Hematopoietic multipotent progenitor cell treated with erythropoietin and hydrocortisone succinate and interleukin-3 and kit ligand, for 15 days (in vitro differentiated cells): ENCODE measurements at places on chromosomes 5 and 9.

DNA sequence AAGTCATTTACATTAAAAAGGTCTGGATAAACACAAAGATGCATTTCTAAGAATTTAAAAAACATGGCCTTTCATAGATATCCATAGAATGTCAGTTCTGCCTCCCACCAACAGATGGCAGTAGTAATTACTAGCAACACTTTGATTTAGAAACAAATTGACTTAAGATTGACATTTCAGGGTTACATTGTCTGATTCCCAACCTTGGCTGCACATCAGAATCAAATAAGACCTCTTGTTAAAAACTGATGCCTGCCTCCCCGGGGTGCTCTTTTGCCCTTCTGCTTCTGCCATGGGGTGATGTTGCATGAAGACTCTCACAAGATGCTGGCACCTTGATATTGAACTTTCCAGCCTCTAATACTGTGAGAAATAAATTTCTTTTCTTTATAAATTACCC lies 146.2 kb upstream of the GPR151 start:
- DNase-seq = peak; percentile 29

DNA sequence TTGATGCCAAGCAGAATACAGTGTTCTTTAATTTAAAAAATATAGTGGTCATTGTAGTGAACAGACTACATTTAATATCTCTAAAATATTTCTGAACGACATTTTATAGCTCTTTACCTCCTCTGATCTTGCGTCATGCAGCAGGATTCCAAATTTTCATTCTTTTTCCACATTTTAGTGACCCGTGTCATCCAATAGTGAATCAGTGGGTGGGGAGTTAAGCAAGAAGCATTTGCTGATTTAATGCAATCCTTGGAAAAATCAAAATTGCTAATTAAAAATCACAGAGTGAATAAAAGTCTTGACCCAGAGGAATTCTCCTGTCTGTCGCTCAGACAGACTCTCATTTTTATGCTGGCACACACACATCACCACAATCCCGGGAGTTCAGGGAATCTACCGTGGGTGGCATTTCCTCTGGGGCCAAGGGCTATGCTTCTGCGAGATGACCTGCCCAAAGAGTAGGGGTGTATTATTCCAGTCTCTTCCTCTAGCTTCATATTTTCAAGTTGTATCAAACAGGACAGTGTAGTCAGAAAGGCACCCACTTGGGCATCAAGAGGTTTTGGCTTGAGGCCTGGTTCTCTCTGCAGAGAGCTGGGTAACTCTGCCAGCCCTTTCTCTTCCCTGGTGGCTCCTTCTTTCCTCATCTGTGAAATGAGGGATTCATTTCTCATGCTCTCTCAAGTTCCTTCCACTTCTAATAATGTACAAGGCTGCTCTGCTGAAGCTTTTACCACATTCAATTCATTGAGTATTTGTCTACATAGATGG lies 24.8 kb upstream of the OTP start:
- no peak for DNase-seq

DNA sequence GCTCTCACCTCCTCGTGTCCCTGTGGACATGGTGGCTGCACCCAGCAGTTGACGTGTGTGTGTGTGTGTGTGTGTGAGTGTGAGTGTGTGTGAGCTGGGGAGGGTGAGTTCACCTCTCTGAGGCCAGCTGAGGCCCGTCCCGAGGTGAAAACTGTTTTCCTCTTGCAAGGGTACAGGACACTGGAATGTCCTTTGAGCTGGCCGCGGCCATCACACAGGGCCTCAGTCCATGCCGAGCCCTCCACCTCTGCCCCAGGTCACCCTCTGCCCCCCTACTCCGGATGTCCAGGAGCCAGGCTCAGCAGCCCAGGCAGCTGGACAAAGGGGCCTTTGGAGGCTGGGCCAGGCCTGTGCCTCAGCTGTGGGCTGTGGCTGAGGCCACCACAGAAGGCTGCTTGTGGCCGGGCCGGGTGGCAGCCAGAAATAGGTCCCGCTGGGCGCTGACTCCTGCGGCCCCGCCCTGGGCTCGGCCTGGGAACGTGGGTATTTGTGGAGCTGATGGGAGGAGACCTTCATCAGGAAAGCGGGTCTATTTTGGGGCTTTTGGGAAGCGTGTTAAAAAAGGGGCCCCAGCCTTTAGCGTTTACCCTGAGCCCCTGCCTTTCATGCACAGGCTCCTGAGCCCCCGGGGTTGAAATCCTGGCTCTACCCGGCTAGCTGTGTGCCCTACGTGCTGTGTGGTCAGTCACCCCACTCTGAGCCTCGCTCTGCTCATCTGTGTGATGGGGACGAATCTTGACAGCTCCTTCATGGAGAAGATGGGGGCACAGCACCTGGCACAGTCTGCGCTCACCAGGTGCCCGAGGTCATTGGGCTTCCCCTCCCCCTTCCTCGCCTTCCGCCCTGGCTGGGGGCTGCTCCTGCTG lies 75.1 kb upstream of the IER5L start:
- DNase-seq = no peak

- no peak for DNase-seq
Observed at GRCh38 chr9:27085456-27085855, 23.6 kb upstream of the TEK start.

- DNase-seq = no peak
Observed at GRCh38 chr5:178993955-178994579, 1.1 kb downstream of the GRM6 start.

GRCh38 chr5:113271745-113272454 lies 162.9 kb downstream of the TSSK1B start:
- no peak for DNase-seq

- no peak for DNase-seq
Observed at GRCh38 chr5:6710070-6710469, 3.2 kb upstream of the TENT4A start.

DNA sequence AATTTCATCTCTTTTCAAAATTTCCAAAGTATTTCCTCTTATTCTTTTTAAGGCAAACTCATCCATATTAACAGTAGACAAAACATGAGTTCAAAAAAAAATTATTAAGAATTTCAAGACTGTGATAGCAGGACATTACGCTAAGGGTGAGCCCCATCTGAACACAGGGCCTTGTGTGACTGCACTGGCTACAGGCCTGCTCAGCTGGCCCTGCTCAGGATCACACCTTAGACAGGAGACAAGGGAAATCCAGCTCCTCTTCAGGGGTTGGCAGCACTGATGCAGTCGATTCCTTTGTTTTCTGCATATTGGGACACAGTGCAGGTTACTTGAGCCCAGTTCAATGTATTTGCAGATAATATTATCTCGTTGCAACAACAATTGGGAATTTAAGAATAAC lies 444.7 kb downstream of the PLK2 start:
- peak; percentile 0 for DNase-seq

DNA sequence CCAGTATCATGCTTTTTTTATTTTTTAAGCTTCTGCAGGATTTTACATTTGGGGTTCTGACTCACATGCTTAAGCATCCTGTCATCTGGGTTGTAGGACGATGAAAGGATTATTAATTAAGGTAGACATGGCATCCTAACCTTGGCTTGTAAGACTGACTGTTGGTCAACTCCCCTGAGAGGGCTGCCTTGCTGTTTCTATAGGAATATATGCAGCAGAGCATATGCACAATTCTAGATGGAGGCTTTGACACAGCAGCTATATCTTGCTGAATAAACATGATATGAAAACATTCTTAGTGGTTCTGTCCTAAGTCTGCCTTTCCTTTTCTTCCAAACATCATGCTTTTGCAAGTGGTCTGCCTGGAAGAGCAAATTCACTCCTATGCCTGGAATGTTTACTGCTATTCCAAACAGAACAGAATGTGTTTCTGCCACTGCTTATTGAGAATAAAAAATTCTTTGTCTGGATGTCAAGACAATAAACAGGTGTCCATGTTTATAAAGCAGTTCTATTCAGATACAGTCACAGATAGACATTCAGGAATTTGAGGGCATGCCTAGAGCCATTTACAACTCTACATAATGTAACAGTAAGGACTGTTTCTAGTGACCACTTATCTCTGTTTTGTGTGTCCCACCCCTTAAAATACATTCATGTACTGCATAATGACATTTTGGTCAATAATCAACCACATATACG lies 166.2 kb upstream of the PPP2R2B start:
- no peak for DNase-seq

DNA sequence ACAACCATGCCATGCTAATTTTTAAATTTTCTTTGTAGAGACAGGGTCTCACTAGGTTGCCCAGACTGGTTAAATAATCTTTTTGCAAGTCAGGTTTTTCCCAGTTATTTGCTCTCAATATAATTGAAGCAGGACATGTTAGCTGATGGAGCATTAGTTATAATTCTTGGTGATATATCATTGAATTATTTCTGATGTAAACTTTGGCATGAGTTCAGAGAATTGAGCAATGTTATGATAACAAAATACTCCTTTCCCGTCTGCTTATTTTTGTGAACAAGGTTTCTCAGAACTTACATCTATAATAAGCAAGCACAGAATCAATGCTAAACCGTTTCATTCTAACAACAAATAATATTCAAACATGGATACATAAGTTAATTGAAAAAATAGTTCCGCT lies 37.8 kb downstream of the BHMT start:
- no peak for DNase-seq

- no peak for DNase-seq
Observed at GRCh38 chr9:113621309-113621791, 157.8 kb downstream of the RGS3 start.
